ENCODE measurements at places on chromosomes 12 and 14.
A peak's percentile ranks its signal among the peaks of the same experiment; 100 is the strongest.

GRCh38 chr12:6935371-6936193, 7.8 kb downstream of the ATN1 start:
- DNase-seq = no peak

GRCh38 chr14:35412272-35413056, 7.9 kb upstream of the NFKBIA start:
- no peak for DNase-seq

DNA sequence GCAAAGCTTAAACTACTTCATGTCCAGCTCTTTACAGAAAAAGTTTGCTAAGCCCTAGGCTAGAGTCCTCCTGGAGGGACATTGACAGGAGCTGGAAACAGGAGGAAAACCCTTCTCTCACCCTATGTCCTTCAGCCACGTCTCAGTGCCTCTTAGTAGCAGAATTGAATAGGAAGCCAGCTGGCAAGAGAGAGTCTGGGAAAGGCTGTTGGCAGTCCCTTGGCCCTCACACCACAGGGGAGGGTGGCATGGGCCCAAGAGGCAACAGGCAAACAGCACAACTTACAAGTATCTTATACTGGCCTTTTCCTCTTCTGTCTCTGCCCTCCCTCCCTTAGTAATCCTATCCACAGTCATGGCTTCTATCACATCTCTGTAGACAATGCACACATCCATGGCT, 27.7 kb upstream of the DHRS2 start:
- no peak for DNase-seq

GRCh38 chr12:67239061-67239460, 30.1 kb upstream of the CAND1 start:
- no peak for DNase-seq

DNA sequence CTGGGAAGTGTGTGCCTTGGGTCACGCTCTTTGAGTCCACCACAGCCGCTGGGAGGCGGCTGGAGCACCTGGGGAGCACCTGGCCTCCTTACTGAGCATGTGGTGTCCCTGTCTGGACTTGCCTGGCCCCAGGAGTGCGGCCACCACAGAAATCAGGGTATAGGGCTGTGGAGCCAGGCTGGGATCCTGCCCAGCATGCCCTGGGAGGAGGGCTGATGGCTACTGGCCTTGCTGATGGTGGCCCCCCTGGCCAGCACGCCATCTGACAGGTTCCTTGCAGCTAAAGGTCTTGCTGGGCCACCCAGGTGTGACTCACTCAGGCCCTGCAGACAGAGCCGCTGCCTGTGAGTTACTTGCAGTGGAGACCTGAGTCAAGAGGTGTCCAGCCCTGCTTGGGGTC, 6.0 kb downstream of the ULK1 start:
- DNase-seq = no peak

DNA sequence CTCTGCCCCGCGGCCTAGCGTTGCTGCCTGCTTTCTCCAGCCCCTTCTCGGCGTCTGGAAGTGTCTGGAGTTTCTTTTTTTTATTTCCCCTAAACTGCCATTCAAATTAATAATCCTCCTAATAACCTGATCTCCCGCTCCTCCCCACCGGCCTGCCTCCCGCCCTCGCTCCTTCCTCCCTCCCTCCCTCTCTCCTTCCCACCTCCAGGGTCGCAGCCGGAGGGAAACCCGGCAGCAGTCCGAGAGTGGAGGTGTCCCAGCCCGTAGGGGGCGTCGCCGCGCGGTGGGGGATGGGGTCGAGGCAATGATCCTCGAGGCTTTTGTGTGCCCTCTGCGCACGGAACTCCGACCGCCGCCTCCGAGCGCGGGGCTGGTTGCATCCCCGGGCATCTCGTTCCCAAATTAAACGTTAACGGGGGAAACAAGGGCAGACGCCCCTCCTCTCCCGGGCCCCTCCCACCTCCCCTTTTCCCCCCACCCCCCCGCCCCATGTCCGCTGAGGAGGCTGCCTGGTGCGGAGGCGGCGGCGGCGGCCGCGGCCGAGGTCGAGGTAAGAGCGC, 1.0 kb upstream of the SOCS2 start:
- peak; percentile 42 for DNase-seq

DNA sequence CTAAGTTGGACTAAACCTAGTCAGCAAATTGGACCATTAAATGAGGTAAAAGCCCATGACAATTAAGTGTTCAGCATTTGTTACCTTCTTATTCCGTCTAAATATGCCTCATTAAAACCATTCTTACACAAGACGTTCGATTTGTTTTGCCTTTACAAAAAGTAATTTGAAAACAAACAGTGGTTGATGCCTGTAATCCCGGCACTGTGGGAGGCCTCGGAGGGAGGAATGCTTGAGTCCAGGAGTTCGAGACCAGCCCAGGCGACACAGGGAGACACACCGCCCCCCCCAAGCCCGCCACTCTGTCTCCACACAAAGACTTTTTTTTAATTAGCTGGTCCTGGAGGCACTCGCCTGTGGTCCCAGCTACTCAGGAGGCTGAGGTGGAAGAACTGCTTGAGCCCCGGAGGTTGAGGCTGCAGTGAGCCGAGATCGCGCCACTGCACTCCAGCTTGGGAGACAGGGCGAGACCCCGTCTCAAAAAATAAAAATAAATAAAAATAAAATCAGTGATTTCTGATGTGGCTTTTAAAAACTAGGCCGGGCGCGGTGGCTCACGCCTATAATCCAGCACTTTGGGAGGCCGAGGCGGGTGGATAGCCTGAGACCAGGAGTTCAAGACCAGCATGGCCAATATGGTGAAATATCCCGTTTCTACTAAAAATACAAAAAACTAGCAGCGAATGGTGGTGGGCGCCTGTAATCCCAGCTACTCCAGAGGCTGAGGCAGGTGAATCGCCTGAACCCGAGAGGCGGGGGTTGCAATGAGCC, 856 bp upstream of the EIF4B start:
- no peak for DNase-seq

DNA sequence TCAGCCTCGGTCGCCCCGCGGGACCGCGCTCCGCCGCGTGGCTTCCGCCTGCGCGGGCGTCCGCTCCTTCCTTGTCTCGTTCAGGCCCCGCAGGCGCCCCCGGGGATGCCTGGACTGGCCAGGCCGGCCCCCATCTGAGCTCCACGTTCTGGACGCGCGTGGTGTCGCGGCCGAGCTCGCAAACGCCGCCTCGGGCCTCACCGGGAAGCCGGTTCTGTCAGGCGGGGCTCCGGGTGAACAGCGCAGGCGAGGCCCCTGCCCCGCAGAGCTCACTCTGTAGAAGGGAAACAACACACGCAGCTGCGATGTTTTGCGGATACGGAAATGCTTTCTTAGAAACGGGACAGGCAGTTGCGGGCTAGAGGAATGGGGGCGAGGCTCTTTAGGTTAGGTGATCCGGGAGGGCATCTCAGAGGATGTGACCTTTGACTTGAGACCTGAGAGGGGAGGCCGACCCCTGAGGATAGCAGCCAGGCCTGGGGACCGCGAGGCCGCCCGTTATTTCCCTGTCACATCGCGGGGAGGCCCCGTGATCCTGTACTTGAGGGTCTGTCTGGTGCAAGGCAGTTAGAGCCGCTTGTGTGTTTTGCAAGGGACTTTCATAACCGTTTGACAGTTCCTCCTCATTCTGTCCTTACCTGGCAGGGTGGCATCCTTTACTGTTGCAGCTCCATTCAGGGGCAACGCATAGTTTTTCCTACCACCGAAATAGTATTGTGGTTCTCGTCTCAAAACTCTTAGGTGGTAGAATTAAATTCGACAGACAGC, 584 bp downstream of the VRK1 start:
- DNase-seq = peak; percentile 6

GRCh38 chr12:10891937-10892336, 7.9 kb upstream of the PRH1 start:
- no peak for DNase-seq

GRCh38 chr12:27573972-27574371, 50.0 kb downstream of the PPFIBP1 start:
- DNase-seq = no peak

DNA sequence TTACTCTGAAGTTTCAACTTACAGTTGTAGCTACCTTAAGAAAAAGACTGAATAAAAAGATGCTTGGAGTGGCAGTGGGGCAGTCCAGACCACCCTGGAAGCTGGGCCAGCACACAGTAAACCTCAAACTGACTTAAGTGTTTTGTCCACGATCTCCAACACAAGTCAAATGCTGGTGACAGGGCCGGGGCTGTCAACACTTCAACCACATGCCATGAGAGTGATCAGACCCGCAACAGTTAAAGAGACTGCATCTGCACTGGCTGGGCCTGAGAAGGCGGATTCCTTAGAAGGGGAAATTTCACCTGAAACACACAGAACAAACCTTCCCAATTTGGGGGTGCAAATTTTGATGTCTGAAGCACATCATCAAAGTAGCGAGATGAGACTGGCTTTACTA, 223.5 kb upstream of the CAND1 start:
- DNase-seq = no peak

GRCh38 chr12:108565976-108566375, 3.6 kb downstream of the ISCU start:
- peak; percentile 48 for DNase-seq

GRCh38 chr12:90449611-90450010, 505.4 kb downstream of the CCER1 start:
- no peak for DNase-seq

DNA sequence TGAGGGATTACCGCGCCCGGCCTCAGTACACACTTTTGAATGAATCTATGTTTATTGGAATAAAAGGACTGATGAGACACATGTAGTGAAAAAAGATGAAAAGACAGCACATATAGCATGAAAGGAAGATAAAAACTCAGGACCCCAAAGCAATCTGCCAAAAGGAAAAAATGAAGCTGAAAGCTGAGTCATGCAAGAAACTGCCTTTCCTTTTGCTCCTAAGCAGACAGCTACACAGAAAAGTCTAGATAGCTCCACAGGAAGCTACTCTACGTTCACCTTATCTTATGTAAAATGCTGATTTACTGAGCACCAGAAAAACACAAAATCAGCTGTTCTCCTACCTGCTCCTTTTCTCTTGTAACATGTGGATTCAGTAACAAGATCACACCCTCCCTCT, 128.4 kb downstream of the NTF3 start:
- DNase-seq = no peak

GRCh38 chr12:12266389-12266872, 413 bp downstream of the LRP6 start:
- DNase-seq = no peak

GRCh38 chr12:97322388-97322787, 140.2 kb upstream of the RMST start:
- DNase-seq = no peak

DNA sequence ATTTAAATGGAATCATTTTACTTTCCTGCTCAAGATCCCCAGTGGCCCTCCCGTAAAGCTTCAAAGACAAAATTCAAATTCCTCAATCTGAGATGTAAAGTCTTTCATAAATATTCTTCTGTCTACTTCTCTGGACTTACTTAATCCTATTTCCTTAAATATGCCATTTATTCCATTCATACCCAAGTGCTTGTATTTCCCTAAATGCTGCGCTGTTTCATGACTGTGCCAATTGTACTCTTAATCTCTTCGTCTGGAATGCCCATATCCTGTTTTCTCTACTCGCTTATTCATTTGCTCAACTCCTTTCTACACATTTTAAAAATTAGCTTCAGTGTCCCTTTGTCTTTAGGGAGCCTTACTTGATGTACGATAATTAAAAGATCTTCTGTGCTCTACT, 280.1 kb downstream of the CPNE8 start:
- DNase-seq = no peak

DNA sequence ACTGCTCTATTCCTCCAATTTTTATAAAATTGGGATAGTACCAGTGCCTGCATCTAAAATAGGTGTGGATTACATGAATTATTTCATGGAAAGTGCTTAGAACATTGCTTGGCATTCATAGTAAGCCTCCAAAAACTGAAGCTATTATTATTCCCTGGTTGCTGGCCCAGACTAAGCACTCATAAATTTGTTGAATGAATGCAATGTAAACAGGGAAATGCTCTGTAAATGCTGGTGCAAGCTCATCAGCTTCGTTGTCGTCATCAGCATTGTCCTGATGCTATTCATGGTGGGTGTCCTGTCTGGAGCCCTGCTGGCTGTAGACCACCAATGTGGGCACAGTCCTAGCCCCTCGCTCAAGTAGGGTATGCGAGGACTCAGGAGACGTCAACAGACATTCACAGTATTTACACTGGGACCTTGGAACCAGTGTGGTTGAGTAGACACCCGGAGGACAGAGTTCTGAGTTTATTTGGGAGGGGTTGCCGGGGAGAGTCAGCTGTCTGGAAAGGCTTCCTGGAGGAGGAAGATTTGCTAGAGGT, 16.5 kb downstream of the BDKRB2 start:
- DNase-seq = no peak

- no peak for DNase-seq
Measured at GRCh38 chr12:110936367-110937103, 16.2 kb upstream of the MYL2 start.

- no peak for DNase-seq
Measured at GRCh38 chr12:112751844-112752243, 39.7 kb upstream of the RPH3A start.

- DNase-seq = no peak
Measured at GRCh38 chr12:116861320-116861719, 19.9 kb downstream of the HRK start.

- no peak for DNase-seq
Measured at GRCh38 chr14:35878272-35879150, 52.4 kb downstream of the BRMS1L start.

GRCh38 chr12:58465418-58465817, 454.9 kb downstream of the LRIG3 start:
- DNase-seq = no peak

- no peak for DNase-seq
Measured at GRCh38 chr12:70467918-70468733, 102.0 kb downstream of the KCNMB4 start.

DNA sequence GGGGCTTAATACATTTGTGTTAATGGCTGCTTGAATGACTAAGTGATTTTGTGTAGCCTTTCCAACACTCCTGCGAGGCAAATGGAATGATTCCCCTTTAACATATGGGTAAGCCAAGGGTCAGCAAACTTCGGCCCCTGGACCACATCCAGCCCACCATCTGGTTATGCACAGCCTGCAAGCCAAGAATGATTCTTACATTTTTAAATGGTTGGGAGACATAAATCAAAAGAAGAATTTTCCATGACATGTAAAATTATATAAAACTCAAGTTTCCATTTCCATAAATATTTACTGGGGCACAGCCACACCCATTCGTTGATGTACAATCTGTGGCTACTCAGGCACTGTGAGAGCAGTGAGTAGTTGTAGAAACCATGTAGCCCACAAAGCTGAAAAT, 9.0 kb downstream of the SLC8B1 start:
- DNase-seq = no peak

DNA sequence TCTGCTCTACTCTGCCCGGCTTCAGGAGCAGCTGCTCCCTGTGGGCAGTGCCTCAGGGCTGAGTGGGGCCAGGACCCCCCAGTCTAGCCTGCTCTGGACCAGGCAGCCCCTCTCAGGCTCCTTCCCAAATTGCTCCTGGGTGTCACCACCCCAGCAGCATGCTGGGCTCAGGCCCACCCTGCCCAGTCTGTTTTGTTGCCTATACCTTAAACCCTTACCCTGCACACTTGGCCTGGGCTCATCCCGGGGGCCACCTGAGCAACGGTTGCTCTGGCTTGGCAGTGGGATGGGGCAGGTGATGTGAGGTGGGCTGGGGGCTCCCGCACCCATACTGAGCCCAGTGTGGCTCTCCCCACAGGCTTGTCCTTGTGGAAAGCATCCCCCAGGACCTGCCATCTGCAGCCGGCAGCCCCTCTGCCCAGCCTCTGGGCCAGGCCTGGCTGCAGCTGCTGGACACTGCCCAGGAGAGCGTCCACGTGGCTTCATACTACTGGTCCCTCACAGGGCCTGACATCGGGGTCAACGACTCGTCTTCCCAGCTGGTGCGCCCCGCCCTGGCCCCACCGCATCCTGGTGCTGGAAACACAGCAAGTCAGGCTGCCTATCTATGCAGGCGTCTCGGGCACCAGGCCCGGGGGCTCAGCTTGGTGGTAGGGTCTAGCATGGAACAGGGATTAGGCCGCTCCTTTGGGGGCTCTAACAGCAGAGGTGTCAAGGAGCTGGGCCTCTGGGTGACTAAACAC, 3.9 kb downstream of the PLD4 start:
- no peak for DNase-seq
